Muscle of leg (tissue), 16 donors: ENCODE measurements at places on chromosomes 1 and 21.

- no peak for DNase-seq
These were observed 18.5 kb downstream of the LRRC41 start for GRCh38 chr1:46284597-46285564.

DNA sequence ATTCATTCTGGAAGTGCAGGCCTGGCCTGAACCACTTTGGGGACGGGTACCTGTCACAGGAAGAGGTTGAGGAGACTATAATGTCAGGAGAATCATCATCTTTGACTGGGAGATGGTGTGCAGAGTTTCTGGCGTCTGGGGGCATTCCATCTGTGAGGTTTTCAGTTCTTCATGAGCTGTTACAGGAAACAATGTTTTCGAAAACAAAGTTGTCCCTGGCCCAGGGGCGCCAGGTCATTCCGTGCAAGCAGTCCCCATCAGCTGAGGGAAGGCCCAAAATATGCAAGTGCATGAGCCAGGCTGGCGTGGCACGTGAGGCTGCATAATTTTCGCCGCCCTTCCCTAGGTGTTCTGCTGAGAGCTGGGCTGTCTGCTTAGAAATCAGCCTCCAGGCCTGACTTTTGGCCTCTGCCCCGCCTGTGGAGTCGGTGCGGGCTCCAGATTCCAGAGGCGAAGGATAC lies 68.4 kb upstream of the ATP5PO start:
- DNase-seq: no peak

DNA sequence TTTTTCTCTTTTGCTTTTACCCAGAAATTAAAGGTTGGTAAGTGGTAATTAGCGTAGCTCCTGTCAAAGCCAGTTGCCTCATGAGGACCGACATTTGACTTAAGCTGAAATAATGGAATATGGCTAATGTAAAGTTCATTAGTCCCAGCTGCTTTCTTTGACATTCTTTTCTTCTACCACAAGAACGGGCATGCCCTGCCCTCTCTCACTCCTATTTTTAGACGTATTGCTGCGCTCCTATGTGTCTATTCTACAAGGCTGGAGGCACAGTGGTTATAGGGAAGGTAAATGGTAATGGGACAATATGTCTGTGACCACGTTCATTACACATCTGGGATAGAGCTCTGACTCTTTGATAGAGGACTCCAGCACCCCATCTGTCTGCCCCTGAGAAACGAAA lies 6.8 kb downstream of the CORT start:
- DNase-seq: no peak

DNA sequence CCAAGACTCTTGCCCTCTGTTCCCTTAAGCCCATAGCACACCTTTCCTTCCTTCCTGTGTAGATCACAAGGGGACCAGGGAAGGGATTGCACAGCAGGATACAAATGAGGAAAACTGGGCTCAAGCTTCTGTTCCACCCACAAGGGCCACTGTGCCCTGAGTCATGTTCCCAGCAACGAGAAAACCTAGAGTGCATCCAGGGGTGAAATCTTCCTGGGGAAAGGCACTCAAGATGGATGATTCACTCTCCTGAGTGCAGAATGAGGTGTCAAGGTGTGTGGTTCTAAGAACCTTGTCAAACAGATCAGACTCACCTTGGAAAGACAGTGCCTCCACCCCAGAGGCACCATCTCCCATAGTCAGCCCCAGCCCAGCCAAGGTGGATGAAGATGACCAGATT lies 40.7 kb upstream of the EYA3 start:
- DNase-seq: peak; percentile 44

DNA sequence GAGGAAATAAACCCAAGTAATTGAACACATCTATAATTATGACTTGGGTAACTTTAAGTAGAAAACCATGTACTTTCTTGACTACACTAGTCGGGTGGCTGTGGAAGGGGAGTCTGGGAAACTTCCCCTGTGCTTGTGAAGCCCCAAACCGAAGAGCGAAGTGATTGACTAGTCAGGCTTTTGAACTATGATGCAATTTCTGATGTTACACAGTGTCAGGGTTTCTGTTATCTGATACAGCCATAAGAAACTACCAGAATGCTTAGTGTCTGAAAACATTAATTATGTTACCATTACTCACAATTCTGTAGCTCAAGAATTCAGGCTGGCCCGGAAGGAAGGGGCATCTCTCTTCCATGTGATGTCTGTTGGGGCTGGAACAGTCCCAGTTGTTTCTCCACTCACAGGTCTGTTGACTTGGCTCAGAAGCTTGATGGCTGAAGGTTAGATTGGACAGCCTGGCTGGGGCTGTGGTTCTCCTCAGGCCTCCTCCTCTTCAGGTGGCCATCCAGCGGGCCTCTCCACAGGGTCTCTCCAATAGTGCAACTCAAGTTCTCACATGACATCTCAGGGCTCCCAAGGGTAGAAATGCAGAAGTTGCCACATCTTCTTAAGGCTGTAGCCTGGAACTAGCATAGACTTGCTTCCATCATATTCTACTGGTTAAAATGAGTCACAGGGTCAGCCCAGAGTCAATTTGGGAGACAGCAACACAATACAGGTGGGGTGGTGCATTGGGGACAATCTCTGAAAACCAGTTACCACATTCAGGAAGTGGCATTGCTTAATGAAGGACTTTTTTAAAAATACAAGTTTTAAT lies 8.3 kb upstream of the C8B start:
- DNase-seq: no peak

GRCh38 chr21:42747276-42747701 lies 93.9 kb downstream of the PDE9A start:
- DNase-seq: no peak

DNA sequence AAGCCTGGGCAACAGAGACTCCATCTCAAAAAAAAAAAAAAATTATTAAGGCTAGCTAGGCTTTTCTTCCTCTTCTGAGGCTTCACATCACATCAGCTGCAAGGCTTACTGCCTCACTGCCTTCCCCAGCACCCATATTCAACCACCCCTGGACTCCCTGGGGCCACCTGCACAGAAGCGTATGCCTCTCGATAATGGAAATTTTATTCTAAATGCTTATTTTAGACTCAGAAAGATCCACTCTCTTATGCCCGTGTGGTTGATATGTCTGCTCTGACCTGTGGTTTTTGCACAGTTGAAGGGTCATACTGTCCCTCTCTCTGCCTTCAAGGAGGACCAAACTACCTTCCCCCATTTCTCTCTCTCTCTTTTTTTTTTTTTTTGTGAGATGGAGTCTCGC lies 1.5 kb upstream of the FCRLA start:
- DNase-seq: no peak

DNA sequence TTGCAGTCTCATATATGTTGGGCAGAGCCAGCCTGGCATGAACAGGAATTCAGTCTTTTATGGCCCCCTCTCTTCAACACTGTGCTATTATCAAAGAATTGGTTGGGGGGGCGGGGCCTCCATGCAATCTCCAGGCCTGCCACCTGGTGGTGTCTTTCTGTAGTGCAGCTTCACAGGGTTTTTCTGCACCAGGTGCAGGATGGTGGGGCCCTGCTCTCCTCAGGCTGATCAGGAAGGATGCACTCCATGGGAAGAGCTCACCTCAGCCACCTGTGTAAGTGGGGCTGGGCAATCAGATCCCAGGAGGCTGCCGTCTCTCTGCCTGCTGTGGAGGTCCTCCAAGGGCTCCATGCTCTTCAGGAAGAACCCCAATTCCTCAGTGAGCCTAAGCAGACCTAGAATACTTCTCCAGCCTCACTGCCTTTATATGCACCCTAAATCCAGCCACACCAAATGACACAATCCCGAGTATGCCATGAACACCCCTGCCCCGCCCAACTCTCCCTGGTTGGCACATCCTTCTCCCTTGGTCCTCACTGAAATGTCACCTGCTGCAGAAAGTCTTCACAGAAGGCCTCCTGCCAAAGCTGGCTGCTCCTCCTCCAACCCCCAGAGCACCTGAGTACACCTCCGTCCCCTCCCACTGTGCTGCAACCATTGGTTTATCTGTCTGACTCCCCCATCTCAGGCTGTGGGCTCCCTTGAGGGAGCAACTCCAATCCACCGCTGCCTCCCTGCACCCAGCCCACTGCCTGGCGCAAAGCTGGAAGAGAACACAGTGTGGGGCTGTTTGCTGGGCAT lies 16.5 kb downstream of the STK40 start:
- DNase-seq: peak; percentile 80

- DNase-seq: no peak
These were observed 123.9 kb downstream of the RRAGC start for GRCh38 chr1:38735651-38736161.

GRCh38 chr1:167752219-167752985 lies 30.6 kb downstream of the MPZL1 start:
- DNase-seq: no peak

DNA sequence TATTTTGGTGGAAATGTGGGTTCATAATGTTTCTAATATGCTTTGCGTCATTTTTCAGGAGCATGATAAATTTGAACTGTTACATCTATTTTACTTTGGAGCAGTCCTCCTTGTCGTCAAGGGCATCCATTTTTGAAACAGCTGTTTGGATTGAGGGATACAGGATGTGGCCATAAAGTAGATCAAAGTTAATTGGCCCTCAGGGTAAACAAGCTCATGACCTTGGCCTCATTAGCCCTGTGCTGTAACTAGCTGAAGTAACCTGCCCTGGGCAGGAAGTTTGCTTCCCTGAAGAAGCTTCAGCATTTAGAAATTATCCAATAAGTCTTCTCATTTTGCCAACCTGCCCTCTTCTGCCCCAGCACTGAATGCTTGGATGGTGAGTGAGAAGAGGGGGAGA lies 24.8 kb upstream of the RGL1 start:
- DNase-seq: no peak

DNA sequence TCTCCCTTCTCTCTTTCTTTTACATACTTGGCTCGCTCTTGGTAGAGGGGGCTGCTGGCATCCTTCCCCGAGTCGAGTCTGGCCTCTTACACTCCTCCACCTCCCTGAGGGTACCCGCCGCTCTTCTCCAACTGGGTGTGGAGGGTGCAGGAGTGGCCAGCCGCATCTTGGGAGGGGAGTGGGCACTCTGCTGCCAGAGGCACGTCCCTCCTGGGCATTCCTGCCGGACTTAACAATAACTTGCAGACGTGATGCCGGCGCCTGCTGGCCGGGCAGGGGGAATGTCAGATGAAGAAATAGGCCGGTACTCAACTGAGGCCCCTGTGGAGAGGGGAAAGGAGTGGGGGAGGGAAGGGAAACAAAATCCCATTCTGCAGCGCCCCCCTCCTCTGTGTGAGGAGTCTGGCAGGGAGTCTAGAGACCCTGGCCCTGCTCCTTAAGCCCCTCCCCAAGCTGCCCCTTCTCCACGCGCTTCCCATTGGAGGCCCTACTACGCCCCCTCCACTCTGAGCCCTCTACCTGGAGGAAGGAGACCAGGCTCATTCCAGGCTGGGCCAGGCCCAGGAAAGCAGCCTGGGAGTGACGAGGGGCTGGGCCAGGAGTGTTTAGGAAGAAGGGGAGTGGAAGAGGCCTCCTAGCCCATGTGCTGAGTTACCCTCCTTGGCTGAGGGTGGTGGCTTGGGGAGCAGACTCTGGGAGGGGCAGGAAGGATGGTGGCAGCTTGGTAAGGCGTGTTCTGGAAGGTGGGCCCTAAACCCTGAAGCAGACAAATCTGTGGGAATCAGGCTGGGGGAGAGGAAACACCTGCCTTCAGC lies 1.8 kb downstream of the ATP2B4 start:
- peak; percentile 79 for DNase-seq

DNA sequence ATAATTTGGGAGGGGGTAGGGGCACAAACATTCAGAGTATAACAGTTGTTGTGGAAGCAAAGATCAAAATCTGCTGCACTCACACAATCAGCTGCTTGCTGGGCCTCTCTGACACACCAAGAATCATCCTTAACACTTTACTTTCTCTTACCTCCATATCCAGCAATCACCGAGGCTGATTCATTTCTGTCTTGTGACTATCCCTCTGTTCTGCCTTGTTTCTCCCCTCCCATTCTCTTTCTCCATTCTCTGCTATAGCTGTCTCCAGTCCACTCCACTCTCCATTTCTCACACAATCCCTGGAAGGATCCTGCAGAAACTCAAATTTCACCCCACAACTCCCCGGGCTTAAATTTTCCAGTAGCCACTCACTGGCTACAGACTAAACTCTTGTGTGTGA lies 91.8 kb upstream of the NGF start:
- no peak for DNase-seq

GRCh38 chr1:219717536-219717935 lies 104.6 kb upstream of the ZC3H11B start:
- DNase-seq: no peak

DNA sequence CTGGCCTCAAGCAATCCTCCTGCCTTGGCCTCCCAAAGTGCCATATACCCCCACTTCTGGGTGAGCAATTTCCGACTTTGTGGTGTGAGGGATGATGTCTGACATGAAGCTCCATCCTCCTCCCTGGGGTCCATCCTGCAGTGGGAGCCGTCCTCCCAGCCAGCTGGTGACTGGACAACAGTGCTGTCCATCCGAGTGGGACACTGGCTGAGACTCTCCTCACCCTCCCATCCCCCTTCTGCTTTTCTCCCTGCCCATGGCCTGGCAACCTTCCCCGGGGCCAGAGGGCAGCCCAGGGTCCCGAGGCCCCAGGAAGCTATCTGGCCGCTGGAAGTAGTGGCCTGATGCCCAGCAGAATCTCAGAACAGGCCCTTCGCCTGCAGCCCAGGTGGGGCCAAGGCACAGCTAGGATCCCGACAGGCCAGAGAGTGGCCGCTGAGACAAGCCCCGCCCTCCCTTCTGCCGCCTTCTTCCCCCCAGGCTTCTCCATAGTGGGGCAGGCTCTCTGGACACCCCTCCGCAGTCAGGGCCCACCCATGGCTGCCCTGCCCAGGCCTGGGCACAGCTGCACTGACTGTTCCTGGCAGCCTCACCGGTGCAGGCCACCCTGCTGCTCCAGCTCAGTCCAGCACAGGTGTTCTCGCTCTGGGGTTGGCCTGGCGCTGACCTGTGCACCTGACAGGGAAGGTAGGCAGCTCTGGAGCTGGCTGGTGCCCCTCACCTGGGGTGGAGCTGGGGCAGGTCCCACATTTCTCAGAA lies 8.4 kb upstream of the FAAP20 start:
- DNase-seq: no peak

GRCh38 chr21:29295066-29295650 lies 3.6 kb upstream of the BACH1 start:
- DNase-seq: no peak

DNA sequence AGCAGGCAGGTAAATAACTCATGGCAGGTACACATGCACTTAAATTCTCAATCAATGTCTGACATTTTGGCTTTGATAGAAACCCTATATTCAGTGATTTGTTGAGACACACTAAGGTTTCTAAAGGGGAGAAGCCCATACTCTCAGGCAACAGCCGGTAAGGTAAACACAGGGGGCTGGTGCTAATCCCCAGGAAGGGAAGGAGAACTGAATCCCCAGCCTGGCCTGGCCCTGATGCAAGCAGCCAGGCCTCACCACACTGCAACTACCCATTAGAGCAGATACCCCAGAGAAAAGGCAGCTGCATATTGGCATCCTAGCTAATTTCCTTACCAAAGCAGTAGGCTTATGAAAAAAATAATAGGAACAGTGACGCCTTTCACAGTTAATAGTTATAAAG lies 116.5 kb upstream of the LRRC7 start:
- no peak for DNase-seq

- no peak for DNase-seq
These were observed 457.4 kb downstream of the SIPA1L2 start for GRCh38 chr1:232172563-232172962.

GRCh38 chr1:41588334-41588875 lies 103.9 kb upstream of the EDN2 start:
- no peak for DNase-seq

GRCh38 chr1:2553871-2554620 lies 2.1 kb upstream of the TNFRSF14 start:
- no peak for DNase-seq
